Foreskin fibroblast (primary cell): ENCODE measurements at places on chromosomes 1 and 21.

GRCh38 chr1:168235548-168235885 is 9.7 kb downstream of the SFT2D2 start:
- no peak for DNase-seq

- DNase-seq: no peak
These were observed 45.7 kb downstream of the PCNT start for GRCh38 chr21:46369520-46370235.

GRCh38 chr1:46690931-46691421 is 19.3 kb downstream of the TEX38 start:
- no peak for DNase-seq

DNA sequence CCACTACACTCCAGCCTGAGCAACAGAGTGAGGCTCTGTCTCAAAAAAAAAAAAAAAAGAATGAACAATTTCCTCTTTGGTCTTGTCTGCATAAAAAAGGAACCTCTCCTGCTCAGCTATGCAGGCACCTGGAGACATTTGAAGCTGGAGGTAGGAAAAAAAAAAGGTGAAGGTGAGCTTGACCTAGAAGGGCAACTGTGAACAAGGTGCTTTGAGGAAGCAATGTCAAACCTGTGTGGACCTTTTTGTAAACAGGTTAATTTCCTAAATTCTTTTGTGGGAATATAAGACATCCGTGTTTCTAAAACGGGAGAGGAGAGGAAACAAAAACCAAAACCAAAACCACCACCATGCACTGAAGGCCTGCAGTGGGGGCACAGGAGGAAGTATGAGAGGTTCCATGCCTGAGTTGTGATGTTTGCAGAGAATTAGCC is 77.5 kb downstream of the SLC45A1 start:
- no peak for DNase-seq

DNA sequence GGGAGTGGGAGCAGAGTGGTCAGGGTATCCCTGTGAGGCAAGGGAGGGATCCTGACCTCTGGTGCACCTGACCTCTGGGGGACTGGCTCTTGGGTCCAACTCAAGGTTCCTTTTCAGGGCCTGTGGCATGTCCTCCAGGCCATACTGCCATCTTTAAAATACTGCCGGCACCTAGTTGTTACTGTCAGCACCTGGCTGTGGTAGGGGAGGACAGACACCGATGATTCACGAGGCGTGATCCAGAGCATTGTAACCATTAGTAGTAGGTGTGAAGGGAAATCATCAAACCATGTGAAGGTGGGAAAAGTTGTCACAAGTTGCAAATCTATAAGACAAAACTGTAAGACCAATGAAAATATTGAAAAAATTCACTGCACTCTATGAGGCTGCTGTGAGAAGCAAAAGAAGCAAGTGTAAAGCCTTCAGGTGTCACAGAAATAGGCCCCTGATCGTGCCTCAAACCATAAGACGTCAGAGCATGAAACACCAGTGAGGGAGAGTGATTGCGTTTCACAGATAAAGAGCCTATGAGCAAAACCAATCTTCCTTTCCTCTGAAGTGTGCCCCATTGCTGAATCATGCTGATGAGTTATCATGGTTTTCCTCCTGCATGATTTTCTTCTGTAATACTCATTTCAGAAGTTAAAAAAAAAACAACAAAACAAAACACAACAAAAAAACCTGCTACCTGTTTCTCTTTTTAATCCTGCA is 55.3 kb downstream of the CDC7 start:
- peak; percentile 73 for DNase-seq

DNA sequence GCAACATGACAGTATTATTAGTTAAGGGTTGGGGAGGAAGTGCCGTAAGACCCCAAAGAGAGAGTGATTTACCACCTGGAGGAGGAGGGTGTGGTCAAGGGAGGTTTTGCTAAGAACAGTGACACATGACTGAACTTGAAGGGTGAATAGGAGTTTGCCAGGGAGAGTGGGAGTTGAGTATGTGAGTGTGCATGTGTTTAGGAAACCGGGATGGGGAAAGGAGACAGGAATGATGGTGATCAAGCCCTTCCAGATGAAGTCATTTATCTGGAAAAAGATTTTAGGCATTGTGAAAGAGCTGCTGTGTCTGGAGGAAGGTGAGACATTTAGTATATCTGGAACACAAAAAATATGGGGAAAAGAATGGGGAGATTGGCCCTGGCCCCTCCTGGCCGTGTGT is 28.1 kb upstream of the IL10 start:
- DNase-seq: no peak
